ENCODE measurements at places on chromosomes 11 and 22.

GRCh38 chr11:132140056-132140455, 769.6 kb downstream of the NTM start:
- no peak for DNase-seq

DNA sequence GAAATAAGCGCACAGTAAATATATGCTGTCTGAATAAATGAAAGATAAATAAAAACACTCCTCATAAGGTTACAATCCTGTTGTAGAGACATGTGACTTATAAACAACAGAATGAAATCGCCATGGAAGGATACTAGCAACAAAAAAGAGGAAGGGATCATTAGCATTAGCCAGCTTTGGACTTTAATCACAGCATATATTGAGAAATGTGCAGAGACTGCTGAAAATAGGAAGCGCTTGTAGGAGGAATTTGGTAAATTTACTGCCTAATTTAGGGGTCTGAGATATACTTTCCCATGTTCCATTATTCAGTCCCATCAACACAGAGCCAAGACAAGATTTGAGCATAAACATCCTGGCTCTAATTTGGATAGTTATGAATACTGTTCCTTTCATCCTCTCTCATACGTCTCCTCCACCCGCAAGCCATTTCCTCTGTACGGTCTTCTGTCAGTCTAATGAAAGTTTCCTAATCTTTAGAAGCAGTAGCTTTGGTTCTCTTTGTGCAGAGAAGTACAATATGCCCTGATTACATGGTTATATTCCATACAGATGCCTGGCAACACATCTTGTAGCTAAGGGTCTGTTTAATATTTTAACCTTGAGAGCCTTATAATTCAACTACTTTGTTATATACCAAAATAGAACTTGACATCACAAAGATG, 37.1 kb upstream of the AKIP1 start:
- no peak for DNase-seq

- no peak for DNase-seq
Measured at GRCh38 chr22:44583854-44584253, 85.8 kb upstream of the RTL6 start.

- DNase-seq: no peak
Measured at GRCh38 chr11:46953093-46953492, 16.5 kb downstream of the CSTPP1 start.

GRCh38 chr22:48700566-48701295, 1126.9 kb downstream of the BRD1 start:
- DNase-seq: no peak

GRCh38 chr11:1000357-1001278, 35.9 kb downstream of the MUC6 start:
- DNase-seq: no peak

GRCh38 chr11:40513281-40513680, 946.2 kb downstream of the LRRC4C start:
- DNase-seq: no peak

GRCh38 chr11:94647926-94648325, 80.8 kb downstream of the PIWIL4 start:
- DNase-seq: no peak

DNA sequence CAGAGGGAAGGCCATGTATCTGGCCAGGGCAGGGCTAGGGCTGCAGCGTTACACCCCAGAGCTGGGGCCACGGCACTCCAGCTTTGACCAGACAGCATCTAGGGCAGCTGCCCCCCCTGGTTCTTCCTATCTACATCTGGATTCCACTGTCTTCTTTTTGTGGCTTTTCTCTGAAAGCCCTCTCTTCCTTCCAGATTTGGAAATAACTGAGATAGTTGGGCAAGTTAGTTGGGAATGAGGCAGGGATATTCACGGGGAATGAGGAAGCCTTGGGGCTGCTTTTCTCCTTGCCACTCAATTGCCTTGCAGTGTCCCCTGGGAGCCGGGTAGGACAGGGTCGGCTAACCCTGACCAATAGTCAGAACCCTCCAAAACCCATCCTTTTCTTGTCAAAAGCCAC, 26.8 kb downstream of the CLMP start:
- DNase-seq: no peak

DNA sequence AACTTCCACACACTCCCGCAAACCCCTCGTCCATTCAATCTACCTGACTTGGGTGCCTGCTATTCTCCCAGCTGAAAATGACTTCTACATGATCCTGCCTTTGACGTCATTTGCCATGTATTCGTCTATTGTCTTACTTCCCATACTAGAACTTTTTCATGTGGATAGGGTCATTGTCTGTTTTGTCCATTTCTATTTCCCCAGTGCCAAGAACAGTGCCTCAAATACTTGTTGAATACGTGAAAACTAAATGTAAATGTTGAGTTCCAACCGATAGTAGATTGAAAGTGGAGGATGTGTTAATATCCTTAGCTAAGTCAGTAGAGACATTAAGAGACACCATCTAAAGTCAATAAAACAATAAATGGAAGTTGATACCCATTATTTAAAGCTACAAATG, 935 bp downstream of the TRIM68 start:
- DNase-seq: no peak

- DNase-seq: no peak
Measured at GRCh38 chr11:33669598-33670249, 30.9 kb downstream of the C11orf91 start.

DNA sequence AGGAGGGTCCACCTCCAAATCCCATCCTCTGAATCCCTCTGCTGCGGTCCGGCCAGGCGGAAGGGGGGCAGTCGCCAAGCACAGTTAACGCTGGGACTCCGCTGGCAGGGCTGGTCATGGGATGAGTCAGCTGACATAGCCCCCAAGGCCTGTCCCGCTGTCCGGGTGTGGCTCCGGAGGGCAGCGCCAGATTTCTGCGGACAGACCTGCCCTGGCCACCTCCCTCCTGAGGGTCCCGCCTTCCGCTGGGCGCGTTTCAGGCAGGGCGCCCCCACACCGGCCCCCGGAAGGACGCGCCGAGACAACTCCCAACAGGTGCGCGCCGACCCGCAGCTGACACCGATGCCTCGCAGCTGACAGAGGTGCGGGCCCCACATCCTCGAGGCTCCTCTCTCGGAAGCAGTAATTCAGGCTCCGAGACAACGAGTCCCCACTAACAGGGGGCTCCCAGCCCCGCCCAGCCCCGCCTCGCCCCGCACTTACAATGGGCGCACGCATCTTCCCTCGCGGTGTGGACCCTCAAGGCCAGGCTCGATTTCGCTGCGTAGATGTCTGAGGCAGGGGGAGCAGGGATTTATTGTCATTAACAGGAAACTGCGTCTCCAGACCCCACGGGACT, 607 bp downstream of the PLAAT3 start:
- no peak for DNase-seq

- DNase-seq: no peak
Measured at GRCh38 chr11:75809991-75810390, 5.0 kb upstream of the UVRAG start.
